ENCODE measurements at places on chromosomes 12 and 14.

DNA sequence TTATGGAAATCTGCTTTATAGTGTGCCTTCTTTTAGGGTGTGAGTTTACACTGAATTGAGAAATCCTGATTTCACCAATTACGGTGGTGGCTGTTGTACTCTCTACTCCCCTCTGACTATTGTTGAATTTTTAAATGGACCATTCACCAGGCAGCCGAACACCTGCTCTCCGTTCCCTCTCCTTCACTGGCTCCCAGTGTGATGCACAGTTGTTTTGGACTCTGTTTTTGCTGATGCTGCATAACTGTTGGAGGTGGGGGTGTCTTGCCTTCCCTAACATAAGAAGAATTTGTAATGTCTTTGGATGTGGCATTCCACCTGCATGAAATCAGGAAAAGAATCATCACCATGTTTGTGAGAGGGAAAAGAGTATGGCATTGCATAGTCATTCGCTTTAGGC, 341.2 kb downstream of the SNAPC1 start:
- no peak for DNase-seq

DNA sequence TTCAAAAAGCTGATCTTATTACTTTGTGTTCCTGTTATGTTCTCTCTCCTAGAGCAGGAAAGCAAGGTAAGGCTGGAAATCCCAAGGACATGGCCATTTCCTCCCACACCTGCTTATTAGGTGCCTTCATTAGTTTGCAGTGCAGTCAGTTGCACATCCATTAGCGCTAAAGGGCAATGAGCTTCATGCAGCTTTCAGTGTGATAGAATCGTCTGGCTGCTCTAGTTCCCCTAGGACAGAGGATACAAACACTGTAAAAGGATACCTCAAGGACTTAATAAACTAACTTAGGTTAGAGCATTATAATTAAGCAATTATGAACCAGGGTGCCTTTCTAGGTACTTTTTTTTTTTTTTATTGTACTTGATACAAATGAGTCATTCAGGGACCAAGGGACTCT, 21.1 kb downstream of the TMEM117 start:
- no peak for DNase-seq

- DNase-seq, result no peak
These were observed 52.1 kb downstream of the KDM5A start for GRCh38 chr12:337039-337438.

- DNase-seq, result no peak
These were observed 52.5 kb downstream of the RNF34 start for GRCh38 chr12:121452340-121452984.

- DNase-seq, result no peak
These were observed 13.7 kb upstream of the FBXL14 start for GRCh38 chr12:1607940-1608712.

DNA sequence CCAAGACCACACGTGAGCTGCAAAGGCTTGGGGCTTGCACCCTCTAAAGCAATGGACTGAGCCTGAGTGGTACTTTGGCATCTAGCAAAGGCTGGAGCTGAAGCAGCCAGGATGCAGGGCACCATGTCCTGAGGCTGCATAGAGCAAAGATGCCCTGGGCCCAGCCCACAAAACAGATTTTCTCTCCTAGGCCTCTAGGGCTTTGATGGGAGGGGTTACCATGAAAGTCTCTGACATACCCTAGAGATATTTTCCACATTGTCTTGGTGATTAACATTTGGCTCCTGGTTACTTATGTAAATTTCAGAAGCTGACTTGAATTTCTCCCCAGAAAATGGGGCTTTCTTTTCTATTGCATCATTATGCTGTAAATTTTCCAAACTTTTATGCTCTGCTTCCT, 438.3 kb downstream of the SLC16A7 start:
- no peak for DNase-seq

- no peak for DNase-seq
These were observed 156.4 kb downstream of the NEDD1 start for GRCh38 chr12:97063292-97063935.

GRCh38 chr14:94922595-94923239, 152.8 kb upstream of the GSC start:
- no peak for DNase-seq

DNA sequence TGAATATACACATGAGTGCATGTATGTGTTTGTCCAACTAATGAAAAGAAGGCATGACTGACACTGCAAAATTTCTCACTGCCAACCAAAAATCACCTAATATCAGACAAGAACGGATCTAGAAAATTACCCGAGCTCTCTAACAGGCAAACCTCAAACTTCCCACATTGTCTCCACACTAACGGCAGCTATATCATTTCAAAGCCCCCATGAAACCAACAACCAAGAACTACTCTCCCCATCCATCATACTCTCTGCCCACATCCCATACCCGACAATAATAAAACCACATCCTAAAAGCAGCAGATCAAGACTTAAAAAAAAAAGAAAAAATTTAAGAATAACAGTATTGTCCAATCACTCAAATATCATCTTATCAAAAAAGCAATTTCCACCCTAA, 227.1 kb downstream of the CEP128 start:
- no peak for DNase-seq

- DNase-seq, result no peak
These were observed 12.5 kb downstream of the PACS2 start for GRCh38 chr14:105326891-105327694.

GRCh38 chr12:82619644-82620043, 67.1 kb upstream of the TMTC2 start:
- DNase-seq, result no peak

DNA sequence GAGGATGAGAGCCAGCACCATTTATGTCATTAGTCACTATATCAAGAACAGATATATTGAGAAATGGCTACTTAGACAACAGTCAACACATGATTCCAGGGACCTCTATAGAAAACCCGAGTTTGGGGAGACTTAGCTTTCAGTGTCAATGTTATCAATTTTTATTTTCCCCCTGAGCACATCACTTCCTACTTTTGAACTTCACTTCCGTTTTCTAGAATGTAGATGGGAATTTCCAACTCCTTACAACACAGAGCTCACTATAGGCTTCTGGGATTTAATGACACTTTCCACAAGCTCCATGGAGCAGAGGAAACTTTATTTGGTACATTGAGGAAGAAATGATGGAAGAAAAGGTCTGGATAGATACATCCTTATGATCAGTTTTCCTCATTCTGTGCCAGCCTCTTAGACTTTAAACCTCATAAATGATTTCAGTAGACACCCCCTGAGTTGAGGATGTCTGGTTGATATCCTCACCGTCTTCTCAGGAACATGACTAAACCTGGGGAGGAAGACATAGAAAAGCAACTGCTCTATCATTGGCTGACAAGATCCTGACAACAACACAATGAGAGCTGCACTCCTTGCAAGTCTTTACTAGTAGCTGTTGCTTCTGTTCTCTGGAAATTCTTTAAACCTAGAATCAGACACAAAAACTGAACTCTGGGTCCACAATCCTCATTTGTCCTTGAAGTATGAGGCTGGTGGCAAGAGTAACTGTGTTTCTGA, 449.4 kb upstream of the OR4E1 start:
- no peak for DNase-seq

DNA sequence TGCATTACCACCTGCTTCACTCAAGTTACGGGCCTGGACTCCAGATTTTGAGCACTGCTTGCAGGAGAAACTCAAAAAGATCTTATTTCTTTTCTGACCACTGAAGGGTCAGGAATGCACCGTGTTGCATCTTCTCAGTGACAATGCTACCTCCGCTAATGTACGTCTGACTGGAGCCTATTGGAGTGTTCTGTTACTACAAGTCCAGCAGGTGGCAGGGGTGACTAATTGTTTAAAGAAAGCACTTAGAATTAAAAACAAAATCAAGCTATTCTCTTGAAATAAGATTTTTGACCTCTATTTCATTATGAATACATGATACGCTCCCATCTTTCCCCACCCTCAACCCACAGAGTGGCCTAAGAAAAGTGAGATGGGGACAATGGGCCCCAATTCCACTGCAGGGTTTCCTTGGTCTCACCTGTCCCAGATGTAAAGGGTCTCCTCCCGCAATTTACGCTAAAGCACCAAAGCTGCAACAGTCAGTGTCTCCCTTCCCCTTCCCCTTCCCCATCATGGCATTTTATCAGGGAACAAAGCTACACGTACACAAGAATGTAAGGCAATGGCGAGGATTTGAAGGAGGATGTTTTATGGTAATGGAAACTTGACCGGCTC, 2.2 kb downstream of the TBPL2 start:
- DNase-seq, result no peak

DNA sequence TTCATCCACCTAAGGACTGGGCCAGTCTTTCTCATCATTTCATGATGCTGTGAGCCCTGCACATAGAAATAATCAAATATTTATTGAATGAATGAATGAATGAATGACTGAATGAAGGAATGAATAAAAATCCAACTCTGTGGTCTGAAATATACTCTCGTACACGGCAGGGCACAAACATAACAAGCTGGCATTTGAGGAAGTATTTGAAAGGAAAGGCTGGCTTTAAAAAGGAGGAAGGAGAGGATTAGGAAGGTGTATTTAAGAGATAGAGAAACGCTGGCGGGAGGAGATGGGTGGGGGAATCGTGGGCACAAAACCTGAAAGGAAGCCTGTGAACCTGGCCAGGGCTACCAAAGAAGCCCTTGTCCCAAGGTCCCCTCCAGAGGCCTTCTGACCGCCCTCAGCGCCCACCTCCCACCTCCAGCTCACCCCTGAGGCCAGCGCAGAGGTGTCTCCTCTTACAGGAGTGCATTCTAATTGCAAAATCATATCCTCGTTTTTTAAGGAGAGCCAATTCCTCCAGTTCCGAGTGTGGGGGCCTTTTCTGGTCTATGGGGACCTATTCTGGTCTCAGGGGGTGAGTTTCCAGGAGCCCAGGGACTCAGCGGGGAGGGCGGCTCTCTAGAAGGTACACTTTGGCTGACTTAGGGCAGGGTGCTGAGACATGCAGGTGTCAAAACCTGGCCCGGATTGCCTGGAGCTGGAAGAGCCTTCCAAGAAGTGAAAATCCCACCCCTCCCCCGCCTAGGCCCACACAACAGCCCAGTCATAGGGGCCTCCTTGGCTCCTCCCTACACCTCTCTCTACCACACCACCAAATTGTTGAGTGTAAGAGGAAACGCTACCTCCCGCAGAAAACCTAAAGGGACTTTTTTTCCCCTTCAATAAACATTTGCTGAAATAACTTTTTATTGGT, 8.7 kb upstream of the JDP2 start:
- peak; percentile 82 for DNase-seq

- no peak for DNase-seq
These were observed 92.0 kb downstream of the FBXL14 start for GRCh38 chr12:1502379-1502720.

DNA sequence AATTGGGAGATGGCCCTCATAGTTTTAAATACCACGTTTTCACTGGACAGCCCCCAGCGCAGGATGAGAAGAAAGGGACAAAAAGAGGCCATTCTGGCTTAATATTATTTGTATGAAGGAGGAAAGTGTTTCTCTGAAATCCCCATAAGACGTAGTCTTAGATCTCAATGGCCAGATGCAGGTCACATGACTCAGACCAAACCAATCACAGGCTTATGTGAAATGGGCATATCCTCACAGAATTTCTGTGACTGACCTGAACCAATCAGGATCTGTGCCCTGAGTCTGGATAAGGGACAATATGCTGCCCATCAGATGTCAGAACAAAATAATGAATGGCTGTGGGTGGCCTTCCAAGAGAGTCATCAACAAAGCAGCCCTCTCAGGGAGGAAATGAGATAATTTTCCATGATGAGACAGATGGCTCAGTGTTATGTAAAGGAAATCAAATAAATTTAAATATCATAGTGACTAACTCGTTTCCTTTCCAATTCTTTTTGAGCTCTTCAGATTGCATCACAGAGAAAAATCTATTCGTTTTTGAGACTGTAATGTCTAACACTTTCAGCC, 1009.5 kb upstream of the TMEM132C start:
- DNase-seq, result no peak

All from GM10248 (cell line).